ENCODE measurements at places on chromosomes 12 and 14.

GRCh38 chr14:50785457-50786063, 45.4 kb downstream of the NIN start:
- DNase-seq = no peak

DNA sequence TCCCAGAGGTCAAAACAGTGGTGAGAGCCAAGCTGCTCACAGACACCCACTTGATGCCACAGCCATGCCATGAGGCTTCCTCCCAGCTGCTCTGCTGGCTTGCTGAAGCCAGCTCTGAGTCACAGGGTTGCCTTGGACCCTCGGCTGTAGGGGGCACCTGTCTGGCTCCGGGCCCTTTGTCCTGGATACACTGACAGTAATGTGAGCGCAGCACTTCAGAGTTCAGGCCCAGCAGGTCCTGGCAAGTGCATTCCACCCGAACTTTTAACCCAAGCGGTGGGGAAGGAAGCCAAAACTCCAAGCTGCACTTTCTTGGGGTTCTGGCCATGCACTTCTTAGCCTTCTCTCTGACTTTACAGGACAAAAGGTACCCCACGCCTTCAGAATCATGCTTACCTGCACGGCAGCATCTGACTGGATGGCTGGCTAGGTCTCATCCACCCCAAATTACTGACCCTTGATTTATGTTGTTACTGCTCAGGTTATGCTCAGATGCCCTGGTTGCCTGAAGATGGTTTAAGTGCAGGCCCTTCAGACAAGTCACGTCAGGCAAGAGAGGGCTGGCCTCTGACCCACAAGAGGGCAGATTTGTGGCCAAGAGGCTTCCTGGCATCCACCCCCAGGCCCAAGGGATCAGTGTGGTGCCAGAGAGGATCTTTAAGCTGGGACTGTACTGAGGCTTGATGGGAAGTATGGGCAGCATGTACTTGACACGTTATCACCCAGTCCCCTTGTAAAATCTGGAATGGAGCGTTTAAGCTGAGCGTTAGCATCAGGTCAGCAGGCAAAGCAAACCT, 24.8 kb downstream of the SLC25A29 start:
- DNase-seq = peak; percentile 10

- DNase-seq = no peak
Measured at GRCh38 chr14:53444677-53445312, 291.7 kb upstream of the DDHD1 start.

DNA sequence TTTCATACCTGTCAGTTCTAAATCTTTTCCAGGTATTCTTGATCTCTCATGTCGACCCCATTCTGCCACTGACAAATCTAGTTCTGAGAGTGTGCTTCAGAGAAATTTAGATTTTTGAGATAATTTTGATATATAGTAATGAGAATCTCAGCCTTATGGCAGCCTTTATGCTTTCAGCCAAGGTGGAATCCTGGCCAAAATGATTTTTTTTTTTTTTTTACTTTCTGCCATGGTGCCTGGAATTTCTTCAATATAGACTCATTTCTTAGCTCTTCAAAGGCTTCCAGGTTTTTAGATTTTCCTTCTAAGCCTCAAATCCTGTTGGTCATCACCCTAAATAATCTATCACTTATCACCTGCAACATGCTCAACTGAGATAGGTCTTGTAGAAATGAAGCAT, 926.6 kb downstream of the NRXN3 start:
- DNase-seq = no peak

GRCh38 chr12:42145552-42146215, 1.0 kb upstream of the GXYLT1 start:
- DNase-seq = peak; percentile 10

All from right lung (tissue), 10 donors.